GM10248 (cell line): ENCODE measurements at places on chromosomes 4 and X.

GRCh38 chr4:10333942-10334341 is 123.3 kb downstream of the ZNF518B start:
- no peak for DNase-seq

- DNase-seq, result peak; percentile 10
These were observed 617 bp upstream of the MRFAP1L1 start for GRCh38 chr4:6710282-6710681.

- DNase-seq, result no peak
These were observed 52.0 kb upstream of the ATOH1 start for GRCh38 chr4:93776386-93777080.

DNA sequence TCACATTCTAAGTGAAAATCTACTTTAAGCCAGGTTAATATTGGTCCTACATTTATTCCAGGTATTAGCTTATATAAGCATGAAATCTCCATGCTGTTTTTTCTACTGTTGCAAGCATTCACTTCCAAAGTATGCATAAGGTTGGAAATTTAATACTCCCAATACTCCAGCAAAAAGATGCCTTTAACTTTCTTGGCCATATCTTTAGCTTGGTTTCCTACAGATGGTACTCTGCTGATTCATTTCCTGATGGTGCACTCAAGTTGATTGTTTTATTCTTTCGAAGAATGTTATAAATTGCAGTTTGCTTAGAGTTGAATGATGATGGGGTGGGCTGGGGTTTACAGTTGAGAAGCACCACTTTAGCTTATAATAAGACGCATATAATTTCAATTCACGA is 330.2 kb downstream of the PTTG2 start:
- DNase-seq, result no peak

GRCh38 chrX:27380163-27380845 is 82.8 kb downstream of the PPP4R3C start:
- no peak for DNase-seq

DNA sequence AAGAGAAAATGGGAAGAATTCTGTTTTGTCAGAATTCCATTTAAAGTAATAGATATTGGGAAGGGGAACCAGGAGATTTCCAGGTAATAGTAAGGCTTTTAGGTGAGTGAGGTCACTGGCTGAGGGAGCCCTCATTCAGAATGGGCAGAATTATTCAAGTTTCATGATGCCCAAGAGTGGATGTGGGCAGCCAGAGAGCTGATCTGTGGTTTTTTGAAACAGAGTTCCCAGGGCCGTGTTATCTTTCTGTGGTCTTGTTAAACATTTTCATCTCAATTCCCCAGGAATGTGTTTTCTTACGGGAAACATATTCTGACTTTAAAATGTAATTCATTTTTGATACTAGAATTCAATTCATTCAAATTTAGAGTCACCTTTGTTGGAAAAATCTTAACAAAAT is 182.0 kb upstream of the AADAT start:
- DNase-seq, result no peak

- no peak for DNase-seq
These were observed 80.7 kb upstream of the PSAPL1 start for GRCh38 chr4:7515390-7515902.

DNA sequence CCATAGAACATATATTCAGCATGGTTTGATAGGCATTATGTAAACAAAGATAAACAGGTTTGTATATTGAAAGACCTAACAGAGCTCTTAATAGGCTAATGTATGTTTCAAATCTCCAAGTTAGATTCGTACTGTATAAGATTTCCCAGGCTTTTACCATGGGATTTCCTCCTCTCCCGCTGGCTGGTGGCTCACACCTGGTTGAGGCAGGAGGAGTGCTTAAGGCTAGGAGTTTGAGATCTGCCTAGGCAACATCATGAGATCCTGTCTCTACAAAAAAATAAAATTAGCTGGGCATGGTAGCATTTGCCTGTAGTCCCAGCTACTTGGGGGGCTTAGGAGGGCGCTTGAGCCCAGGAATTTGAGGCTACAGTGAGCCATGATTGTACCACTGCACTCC is 5.4 kb downstream of the CPE start:
- DNase-seq, result no peak

- no peak for DNase-seq
These were observed 202.0 kb downstream of the DCLK2 start for GRCh38 chr4:150280081-150280895.
